Activated T-cell treated with anti-CD3 and anti-CD28 coated beads, Interleukin-2, amount 50 U/mL, for 4 hours (primary cell): ENCODE measurements at places on chromosomes 13 and 19. TPM values are rescaled to one million over a fixed set of nuclear protein-coding genes. Genes with fewer than 3 reads are reported as not detected.

NDUFS7 gene
- 142 TPM for total RNA-seq

ZNF560 gene
- total RNA-seq = not detected

SULT2A1 gene
- total RNA-seq = 0.11 TPM

PIN1 gene
- 95.8 TPM for total RNA-seq

ATP8B3 gene
- total RNA-seq = 0.37 TPM

KCNRG gene
- total RNA-seq = 0.18 TPM

TMEM38A gene
- 0.89 TPM for total RNA-seq

GPR183 gene
- total RNA-seq = 65.7 TPM

FCER2 gene
- 20.5 TPM for total RNA-seq

CHST8 gene
- not detected for total RNA-seq

MBD3L3 gene
- not detected for total RNA-seq

RNF113B gene
- total RNA-seq = not detected

SERPINE3 gene
- not detected for total RNA-seq

TYROBP gene
- not detected for total RNA-seq

FGF21 gene
- total RNA-seq = not detected

ZNF93 gene
- total RNA-seq = 2.7 TPM

IZUMO2 gene
- total RNA-seq = not detected

MATK gene
- total RNA-seq = 82.9 TPM

NPAS1 gene
- total RNA-seq = not detected

C19orf33 gene
- not detected for total RNA-seq

SNAPC2 gene
- 20.0 TPM for total RNA-seq

AP1M1 gene
- total RNA-seq = 109 TPM

VSTM2B gene
- not detected for total RNA-seq

IGFL1 gene
- total RNA-seq = not detected

IPO5 gene
- total RNA-seq = 240 TPM

CBARP gene
- 0.63 TPM for total RNA-seq

FFAR2 gene
- total RNA-seq = not detected

PEX11G gene
- total RNA-seq = 1.1 TPM

FPR1 gene
- not detected for total RNA-seq

DHPS gene
- total RNA-seq = 129 TPM

CLEC4G gene
- total RNA-seq = not detected

ALOX5AP gene
- total RNA-seq = 5.7 TPM

SYT5 gene
- not detected for total RNA-seq

UNC13A gene
- total RNA-seq = 0.15 TPM

SLC25A41 gene
- total RNA-seq = not detected

NAPSA gene
- total RNA-seq = 10.4 TPM

CGB3 gene
- not detected for total RNA-seq

AMER2 gene
- not detected for total RNA-seq

GRIN2D gene
- total RNA-seq = 0.11 TPM

GJB2 gene
- total RNA-seq = 4.8 TPM

SLITRK5 gene
- total RNA-seq = not detected
